IPS DF 6.9 (cell line): ENCODE measurements at places on chromosomes 1 and 21.

- DNase-seq: no peak
These were observed 3.6 kb downstream of the NUP210L start for GRCh38 chr1:154151311-154151710.

GRCh38 chr1:162026881-162027280 is 3.2 kb upstream of the OLFML2B start:
- DNase-seq: no peak

DNA sequence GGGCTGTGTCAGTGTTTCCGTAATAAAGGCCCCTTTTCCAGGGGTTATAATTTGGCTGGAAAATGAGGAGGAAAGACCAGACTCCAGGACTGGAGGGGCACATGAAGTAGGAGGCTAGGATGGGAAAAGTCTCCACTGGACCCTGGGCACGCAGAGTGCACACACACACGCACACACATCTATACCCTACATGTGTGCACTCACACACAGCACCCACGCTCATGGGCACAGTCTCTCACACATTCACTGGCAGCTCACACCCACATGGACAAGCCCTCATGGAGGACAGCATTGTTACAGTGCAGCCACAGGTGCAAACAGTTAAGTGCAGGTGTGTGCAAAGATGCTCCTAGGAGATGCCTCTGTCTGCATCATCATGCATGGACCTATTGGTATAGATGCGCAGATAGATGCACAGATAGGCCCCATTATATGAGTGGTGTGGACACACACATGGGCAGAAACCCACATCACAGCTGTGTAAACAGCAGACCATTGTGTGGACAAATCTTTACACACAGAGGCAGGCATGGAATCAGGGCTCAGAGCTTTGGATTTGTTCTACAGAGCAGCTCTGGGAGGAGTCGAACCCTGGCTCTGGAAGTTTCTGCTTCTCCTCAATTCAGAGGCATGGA is 9.1 kb upstream of the RUNX3 start:
- no peak for DNase-seq

GRCh38 chr1:176854758-176855745 is 309.5 kb downstream of the ASTN1 start:
- DNase-seq: no peak

- DNase-seq: no peak
These were observed 1.3 kb downstream of the GORAB start for GRCh38 chr1:170533298-170533697.

DNA sequence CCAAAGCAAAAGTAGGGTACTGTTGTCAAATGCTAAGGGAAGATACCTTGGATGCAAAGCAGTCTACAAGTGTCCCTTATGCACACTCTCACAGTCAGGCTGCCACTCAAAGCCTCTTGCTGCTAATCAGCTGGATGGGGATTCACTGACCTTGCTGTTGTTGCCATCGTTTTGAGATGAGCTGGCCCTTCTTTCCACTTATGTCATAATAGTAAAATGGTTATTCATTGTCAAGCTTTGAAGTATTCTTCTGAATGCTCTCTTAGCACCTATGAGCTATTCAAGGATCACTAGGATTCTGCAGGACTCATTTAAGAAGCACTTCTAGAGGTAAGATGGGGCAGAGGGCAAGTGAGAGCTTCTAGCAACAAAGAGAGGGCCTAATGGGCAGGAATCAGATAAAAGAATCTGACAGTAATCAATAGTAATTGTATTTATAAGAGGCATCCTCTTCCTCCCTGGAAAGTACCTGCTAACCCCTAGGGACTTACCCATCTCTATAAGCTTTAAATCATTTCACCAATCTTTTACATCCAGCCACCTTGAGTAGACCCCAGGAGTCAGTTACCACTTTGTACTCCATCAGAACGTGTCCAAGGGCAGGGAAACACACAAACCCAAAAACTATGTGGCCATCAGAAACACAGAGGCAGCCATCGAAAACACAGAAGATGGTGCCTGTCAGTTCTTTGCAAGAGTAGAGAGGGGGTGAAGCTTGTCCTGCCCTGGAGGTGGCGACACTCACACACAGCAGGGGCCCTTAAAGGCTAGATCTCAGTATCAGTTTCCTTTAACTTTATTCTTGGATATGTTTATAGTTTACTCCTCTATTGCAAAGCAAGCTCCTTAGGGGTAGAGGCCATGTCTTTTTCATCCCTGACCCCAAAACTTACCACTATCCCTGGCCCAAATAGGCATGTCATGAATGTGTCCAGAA is 103.7 kb upstream of the NFIA start:
- no peak for DNase-seq

DNA sequence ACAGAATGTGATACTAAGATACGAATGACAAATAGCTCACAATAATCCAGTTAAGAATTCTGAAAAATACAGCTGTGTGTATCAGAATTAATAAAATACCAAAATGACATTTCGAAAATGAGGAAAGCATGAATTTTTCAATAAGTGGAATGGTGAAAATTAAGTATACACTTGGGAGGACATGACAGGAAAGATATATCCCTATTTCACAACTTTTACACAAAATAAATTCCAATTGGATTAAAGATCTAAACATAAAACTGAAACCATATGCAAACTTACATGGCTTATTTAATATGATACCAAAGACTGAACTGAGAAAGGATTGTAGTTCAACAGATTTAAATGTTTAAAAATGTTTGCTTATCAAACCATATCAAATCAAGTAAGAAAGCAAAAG is 510.4 kb upstream of the ADAMTS5 start:
- DNase-seq: no peak

DNA sequence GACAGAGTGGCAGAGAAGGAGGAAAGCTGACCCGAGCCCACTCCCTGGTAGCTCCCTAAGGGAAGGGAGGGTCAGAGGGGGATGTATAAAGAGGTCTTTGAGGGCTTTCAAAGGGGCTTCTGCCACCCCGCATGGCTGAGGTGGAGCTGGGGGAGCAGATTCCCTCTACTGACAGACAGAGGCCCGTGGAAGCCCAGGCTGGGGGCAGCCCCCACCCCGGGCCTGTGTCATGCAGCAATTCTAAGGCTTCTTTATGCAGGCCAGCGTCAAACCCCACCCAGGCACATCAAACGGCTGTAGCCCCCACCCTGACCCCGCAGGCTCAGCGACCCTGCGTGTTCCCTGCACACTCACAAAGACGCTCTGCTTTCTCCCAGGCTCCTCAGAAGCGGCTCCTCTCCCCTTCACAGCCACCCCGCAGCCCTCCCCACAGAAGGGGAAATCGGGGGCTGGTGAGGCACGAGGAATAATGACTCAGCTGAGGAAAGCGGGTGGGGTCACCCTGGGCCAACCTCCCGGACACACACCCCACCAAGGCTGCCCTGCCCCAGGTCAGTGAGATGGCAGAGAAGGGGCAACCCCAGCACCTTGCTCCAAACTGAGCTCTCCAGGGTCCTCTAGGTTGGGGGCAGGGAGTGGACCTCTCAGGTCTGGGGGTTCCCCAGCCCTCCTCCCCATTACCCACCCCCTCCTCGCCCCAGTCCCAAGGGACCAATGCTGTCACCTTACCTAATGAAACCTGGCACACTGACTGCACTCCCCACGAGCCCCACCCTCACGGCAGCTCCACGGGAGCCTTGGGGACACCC is 10.8 kb downstream of the SLC45A3 start:
- no peak for DNase-seq
